ENCODE measurements at places on chromosomes 2 and 18.

DNA sequence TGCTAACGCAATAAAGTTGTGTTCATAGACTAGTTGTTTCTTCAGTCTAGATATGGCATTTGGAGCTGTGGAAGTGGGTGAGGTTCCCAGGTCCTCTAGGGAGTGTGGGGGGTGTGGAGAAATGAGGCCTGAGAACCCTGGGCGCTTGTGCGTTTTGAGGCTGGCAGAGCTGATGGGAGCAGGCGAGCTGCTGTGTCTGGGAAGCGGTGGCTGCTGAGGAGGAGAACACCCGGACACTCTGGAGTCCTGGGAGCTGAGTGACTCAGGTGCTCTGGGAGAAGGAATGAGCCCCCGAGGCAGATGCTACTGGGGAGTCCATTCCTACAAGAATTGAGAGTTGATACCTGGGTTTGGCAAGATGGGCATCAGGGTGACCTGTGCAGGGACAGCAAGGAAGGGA is 67.5 kb downstream of the LPIN1 start:
- peak; percentile 20 for DNase-seq

DNA sequence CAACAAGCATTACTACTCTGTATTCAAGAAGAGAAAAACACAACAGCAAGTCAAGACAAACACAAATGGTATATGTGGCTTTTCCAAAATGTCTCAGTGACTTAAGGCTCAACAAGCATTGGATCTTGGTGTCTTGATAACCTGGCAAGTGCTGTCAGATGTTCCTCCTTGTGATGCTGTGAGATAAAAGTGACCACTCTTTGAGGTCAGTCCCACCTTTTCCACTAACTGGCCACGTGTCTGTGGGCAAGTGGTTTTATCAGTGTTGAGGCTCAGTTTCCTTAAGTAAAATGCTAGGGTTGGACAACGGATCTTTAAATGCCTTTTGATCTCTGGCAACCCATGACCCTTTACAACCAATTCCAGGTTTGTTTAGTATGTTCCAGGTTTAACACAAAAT is 98.7 kb downstream of the BCL2 start:
- DNase-seq: no peak

DNA sequence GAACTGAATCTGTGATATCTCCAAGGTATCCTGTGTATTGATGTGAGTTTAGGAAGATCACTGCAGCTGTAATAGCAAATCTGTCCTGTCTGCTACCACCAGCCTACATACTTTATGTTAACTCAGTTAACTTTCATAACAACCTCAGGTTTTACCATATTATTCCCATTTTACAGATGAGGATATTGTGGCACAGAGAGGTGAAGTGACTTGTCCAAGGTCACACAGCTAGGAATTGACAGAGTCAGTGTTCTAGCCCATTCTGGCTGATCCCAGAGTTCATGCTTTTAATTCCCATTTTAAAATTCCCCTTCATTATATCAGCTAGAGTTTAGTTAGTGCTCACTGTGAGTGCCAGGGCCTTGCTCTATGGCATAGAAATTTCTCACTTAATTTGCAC is 49.4 kb downstream of the PLEK start:
- no peak for DNase-seq

DNA sequence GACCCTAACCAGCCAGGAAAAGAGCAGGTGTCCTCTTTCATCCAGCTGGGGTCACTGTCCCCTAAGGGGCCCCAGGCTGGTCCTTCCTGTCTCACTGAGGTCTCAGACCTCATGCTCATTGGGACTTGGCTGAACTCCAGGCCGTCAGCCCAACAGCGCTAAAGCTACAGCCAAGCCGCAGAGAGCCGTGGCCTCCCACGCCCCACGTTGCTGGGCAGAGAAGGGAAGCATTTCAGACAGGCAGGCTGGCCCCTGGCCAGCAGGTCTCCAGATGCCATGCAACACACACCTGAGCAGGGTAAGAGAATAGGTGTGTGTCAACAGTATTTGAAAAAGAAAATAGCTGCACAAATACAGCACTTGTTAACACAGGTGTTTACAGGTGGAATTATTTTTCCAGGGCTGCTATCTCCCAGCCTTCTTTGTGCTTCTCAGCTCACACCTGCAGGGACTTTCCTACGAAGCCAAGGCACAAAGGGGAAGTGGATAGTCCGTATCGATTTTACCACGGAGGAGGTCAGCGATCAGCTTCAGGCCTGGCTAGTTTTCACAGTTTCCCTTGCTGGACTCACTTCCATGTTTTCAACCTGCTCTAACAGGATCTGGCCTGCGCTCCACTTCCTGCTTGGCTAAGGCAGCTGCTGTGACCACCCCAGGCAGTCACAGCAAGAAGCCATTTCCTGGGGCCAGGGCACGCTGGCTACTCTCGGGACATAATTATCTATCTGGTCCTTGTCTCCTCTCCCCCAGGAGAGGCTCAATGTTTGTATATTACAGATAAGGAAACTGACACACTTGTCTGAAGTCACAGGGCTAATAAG is 156.1 kb upstream of the ID2 start:
- DNase-seq: peak; percentile 83

- no peak for DNase-seq
These were observed 51.4 kb downstream of the UXS1 start for GRCh38 chr2:106142683-106143082.
